Glutamatergic neuron (in vitro differentiated cells): ENCODE measurements at places on chromosomes 11 and 22. TPM values are rescaled to one million over a fixed set of nuclear protein-coding genes. Genes with fewer than 3 reads are reported as not detected.

DNA sequence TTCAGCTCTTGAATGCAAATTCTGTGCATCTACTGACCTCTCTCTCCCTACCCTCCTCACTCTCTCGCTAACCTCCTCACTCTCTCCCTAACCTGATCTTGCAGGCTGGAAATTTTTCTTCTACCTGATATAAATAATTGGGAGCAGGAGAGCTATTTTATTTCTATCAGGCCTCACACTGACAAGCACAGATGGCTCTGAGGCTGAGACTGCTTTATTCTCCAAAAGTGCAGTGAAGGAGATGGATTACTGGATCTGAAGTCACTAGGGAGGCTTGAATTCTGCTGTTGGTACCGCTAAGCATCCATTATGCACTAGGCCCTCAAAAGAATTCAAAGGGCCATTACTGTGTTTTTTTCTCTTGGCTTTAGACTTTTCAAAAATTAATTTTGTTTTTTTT is 19.4 kb upstream of the LDHA start:
- no peak for DNase-seq

- peak; percentile 84 for DNase-seq
These were observed 81.7 kb upstream of the PRR5 start for GRCh38 chr22:44620129-44620840.

The KIF18A gene
- total RNA-seq: 2.6 TPM

The UPK3A gene
- not detected for total RNA-seq

The RGL4 gene
- not detected for total RNA-seq
